Neural crest cell (in vitro differentiated cells): ENCODE measurements at places on chromosomes 2 and 18. TPM values are rescaled to one million over a fixed set of nuclear protein-coding genes. Genes with fewer than 3 reads are reported as not detected.

- DNase-seq = no peak
- H3K27me3 ChIP-seq = no peaks in the 10 kb centered on the region
- H3K4me1 ChIP-seq = no peaks in the 10 kb centered on the region
- H3K36me3 ChIP-seq = no peaks in the 10 kb centered on the region
Measured at GRCh38 chr2:138476940-138477339, 24.6 kb upstream of the SPOPL start.

DNA sequence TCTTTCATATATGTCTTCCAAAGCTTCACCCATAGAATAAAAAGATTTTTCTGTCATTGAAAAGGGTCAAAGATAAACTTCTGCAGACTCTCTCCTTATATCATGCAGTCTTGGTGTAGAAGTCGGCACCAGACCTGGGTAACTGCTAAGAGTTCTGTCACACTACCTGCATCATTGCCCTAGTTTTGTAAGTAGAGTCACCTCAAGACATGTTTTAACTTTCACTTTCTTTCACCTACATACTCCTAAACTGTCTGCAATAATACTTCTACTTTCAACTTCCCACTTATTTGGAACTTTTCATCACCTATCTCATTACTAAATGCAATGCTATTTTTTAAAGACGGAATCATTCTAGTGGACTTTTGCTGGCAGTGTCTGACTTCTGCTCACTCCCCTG is 475.6 kb upstream of the VRK2 start:
- no peak overlapping the region for H3K4me3 ChIP-seq
- no peaks in the 10 kb centered on the region for H3K36me3 ChIP-seq
- H3K27ac ChIP-seq = no peak overlapping the region

DNA sequence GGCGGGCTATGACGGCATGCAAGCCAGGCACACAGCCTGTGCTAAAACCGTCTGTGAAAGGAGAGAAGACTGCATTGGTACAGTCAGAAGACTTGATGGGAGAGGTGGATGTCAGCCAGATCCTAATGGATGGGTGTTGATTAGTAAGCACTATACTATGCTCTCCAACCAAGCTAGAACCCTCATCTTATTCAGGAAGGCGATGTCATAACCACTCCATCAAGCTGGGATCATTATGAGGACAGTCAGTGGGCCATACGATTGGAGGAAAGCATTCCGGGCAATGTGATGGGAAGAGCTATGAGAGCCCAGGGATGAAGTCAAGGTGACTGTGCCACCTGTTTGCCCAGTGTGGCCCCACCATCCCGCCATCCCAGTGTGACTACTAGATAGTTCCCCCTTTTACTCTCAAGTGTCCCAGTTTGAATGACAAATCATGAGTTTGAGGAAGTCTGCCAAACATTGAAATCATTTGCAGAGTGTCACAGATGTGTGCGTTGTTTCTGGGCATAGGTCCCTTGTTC is 66.4 kb downstream of the MRPS9 start:
- H3K36me3 ChIP-seq = peaks cover 12% of the 10 kb centered on the region
- H3K4me3 ChIP-seq = no peak overlapping the region
- H3K27ac ChIP-seq = no peak overlapping the region
- no peak for DNase-seq
- H3K4me1 ChIP-seq = peaks cover 6% of the 10 kb centered on the region

RAB17 gene
- total RNA-seq = not detected in 2 replicates

DNA sequence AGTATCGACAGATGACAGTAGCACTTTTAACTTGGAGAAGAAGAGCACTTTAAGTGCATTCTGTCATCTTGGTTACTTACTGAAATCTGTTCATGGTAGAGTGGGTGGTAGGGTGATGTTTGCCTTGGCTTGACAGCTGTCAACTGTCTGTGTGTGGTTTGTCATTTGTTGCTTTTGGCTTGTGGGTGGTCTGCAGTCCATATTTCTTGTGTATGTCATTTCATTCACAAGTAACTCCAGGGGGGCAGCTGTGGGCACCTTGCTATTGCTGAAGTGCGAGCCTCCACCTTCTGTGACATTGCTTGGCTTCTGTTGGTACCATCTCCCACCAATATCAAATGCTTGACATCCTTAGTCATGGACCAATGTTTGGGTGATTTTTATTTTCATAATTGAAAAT is 311.6 kb upstream of the NRP2 start:
- peaks cover 3% of the 10 kb centered on the region for H3K36me3 ChIP-seq
- H3K27ac ChIP-seq = no peak overlapping the region
- no peaks in the 10 kb centered on the region for H3K27me3 ChIP-seq
- peaks cover 4% of the 10 kb centered on the region for H3K4me1 ChIP-seq

DNA sequence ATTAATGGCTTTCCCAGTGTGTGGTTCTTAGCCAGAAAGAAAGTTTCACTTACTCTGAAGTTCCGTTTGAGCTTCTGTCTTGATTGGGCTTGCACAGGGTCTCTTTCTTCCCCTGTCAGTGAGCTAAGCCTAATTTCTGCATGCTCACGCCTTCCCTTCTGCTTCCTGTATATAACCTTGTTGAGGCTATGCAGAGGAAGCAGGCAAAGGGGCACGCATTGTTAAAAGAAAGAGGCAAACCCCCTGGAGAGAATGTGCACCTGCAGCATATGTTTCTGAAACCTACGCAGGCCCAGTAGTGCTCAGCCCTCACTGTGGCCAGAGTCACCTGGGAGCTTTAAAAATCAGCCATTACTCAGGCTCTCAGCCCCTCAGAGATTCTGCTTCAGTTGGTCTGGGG is 14.5 kb upstream of the PLA2R1 start:
- H3K36me3 ChIP-seq = no peaks in the 10 kb centered on the region
- no peak overlapping the region for H3K27ac ChIP-seq
- H3K4me1 ChIP-seq = no peaks in the 10 kb centered on the region
- DNase-seq = no peak
- no peaks in the 10 kb centered on the region for H3K27me3 ChIP-seq

LIMS4 gene
- total RNA-seq = 0.32 and 0.75 TPM in 2 replicates

DNA sequence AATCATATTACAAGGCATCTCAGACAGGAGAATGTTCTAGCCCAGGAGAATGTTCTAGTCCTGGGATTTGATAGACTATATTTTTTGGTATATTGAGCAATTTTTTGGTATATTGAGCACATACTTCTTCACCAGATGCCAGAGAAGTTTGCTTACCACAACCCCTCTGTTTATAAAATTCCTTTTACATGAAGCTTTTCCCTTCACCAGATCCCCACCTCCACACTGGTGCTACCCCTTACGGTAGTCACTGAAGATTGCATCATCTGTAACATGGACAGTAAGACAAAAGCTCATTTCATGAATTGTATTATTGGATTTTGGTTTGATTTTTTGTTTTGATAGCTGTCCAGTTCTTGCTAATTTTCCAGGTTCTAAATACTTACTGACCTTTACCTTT is 7.2 kb upstream of the HNMT start:
- no peak overlapping the region for H3K27ac ChIP-seq
- no peaks in the 10 kb centered on the region for H3K36me3 ChIP-seq
- no peaks in the 10 kb centered on the region for H3K27me3 ChIP-seq
- no peak for DNase-seq

ITGB1BP1 gene
- total RNA-seq = 59.3 and 61.2 TPM in 2 replicates

MROH2A gene
- total RNA-seq = not detected in 2 replicates

DNA sequence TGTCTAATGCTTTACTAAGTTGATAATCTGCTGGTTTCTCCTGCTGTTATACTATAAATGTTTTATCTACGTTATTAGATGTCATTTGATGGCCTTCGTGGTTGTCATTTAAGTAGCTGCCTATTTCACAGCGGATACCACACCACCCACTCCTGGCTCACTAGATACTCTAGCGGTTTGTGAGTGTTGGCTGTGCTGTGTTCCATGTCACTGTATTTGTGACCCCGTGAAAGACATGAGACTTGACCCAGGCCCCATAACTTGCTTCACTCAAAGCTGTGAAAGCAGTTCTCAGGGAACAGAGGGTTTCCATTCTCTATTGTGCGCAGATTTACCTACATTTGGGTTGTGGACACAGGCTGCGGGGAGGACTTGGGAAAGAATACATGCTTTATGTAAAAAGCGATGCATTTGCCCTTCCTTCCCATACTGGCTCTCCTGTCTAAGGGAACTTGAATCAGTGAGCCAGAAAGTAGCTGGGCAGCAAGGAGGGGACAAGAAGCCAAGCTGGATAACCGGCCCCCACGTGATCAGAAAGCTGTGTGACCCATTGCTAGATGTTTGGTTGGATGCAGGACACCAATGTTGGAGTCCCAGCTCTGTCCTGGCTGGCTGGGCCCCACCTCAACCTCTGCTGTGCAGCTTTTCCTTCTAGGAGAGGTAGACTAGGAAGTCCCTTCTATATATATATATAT is 52.2 kb downstream of the PLB1 start:
- peaks cover 29% of the 10 kb centered on the region for H3K4me1 ChIP-seq
- no peaks in the 10 kb centered on the region for H3K36me3 ChIP-seq
- no peak overlapping the region for H3K27ac ChIP-seq

- no peak for DNase-seq
- H3K27me3 ChIP-seq = no peaks in the 10 kb centered on the region
- no peak overlapping the region for H3K27ac ChIP-seq
- H3K36me3 ChIP-seq = no peaks in the 10 kb centered on the region
- peaks cover 4% of the 10 kb centered on the region for H3K4me1 ChIP-seq
- H3K4me3 ChIP-seq = no peak overlapping the region
Measured at GRCh38 chr18:62808123-62808522, 92.8 kb downstream of the PHLPP1 start.

DNA sequence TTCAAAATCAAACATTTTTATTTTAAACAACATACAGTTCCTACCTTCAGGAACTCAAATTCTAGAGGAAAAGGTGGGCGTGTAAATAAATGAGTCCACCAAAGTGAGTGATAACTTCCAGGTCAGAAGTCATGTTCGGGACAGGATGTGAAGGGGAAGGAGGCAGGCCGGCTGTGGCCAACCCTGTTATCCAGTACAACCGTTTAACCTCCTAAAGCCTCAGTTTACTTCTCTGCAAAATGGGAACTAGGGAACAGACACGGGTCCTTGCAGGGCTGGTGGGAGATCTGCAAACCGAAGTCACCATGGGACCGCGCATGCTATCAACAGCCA is 373 bp downstream of the EIPR1 start:
- H3K4me3 ChIP-seq = peak overlapping the region; percentile 97
- no peak for DNase-seq
- peaks cover 45% of the 10 kb centered on the region for H3K4me1 ChIP-seq
- H3K27me3 ChIP-seq = no peaks in the 10 kb centered on the region
- H3K36me3 ChIP-seq = peaks cover 9% of the 10 kb centered on the region

SLC14A1 gene
- not detected in 2 replicates for total RNA-seq

PPP1CB gene
- total RNA-seq = 163 and 176 TPM in 2 replicates

- peaks cover 30% of the 10 kb centered on the region for H3K4me1 ChIP-seq
- no peaks in the 10 kb centered on the region for H3K36me3 ChIP-seq
- no peak for DNase-seq
- no peak overlapping the region for H3K4me3 ChIP-seq
- H3K27me3 ChIP-seq = no peaks in the 10 kb centered on the region
Measured at GRCh38 chr2:28333606-28334526, 58.8 kb upstream of the FOSL2 start.

DNA sequence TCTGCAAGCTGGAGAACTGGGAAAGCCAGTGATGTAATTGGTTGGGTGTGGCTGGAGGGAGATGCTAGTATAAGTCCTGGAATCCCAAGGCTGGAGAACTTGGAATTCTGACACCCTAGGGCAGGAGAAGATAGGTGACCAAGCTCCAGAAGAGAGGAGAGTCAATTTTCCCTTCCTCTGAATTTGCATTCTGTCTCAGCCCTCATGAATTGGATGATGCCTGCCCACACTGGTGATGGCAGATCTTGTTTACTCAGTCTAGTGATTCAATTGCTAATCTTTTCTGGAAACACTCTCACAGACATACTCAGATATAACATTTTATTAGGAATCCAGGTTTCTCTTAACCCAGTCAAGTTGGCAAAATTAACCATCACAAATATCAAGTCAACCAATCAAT is 287.2 kb downstream of the RDH14 start:
- no peak for DNase-seq
- H3K27me3 ChIP-seq = no peaks in the 10 kb centered on the region
- no peak overlapping the region for H3K27ac ChIP-seq
- H3K36me3 ChIP-seq = no peaks in the 10 kb centered on the region
- no peaks in the 10 kb centered on the region for H3K4me1 ChIP-seq

TUBA3E gene
- not detected in 2 replicates for total RNA-seq
